Muscle of arm (tissue), 14 donors: ENCODE measurements at places on chromosomes 3 and 15.

DNA sequence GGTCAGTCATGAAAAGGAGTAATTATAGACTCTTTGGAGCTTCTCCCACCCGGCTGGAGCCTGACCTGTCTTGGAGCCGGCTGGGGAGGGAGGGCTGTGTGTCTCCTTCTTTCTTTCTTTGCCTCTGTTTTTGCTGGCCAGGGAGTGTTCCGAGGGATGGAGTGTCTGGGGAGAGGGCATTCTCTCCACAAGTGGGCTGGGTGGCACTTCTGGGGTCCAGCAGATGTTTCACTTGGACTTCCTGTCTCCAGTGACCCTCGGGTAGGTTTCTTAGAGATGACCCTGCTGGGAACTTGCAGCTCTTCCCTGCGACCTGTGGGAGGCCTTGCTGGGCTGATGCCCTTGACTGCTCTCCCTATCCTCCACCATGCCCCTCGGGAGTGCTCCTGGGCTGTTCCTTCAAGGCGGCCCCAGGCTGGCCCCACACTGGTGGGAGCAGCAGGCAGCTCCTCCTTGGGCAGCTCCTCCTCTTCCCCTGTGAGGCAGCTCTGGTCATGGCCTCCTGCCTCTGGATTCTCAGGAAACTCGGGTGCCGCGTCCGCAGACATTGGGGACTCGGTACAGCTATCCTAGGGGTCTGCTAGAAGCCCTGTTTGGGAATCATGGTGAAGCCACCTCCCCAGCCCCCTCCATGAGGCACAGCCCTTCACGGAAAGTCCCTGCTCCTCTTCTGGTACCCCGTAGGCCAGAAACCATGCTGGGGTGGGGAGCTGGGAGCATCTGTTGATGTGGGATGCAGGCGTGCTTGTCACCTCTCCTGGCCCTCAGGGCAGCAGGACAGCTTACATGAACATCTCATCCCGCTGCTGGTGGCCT, 44.9 kb downstream of the APBA2 start:
- no peak for DNase-seq

DNA sequence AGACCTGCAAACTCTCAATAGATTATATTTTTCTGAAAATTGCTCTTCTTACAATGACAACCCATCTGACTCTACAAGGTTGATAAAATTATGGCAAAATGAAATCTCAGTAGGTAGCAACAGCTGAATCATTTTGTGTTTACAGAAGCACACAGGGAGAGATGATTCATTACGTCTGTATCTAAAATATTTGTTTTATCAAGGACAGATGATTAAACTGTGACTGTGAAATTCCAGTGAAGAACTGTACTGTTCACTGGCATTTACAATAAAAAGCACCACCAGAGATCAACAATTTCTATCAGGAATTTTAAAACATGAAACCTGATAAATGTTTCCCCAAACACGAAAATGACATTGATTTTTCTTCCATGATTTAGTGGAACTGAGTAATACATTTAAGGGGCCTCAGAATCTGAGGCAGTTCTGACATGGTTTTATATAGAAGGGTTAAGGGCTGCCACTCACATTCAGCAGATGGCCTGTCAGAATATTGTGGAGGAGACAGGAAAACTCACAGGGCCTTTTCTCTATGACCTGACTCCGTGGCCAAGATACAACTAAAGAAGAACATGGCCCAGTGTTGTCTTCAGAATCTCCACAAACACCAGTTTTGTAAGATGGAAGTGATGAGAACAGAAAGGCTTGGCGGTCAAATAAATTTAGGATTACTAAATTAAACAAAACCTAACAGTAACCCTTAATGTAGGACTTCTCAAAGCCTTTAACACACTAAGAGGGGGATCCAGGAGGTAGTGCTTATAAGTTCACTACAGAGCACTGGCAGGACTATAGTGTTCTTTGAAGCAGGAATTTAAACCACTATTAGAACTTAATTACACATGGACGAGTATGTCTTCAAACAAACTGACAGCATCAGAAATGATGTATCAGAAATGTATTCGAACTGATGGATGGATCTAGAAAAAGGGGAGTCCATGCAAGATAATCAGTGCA, 25.9 kb downstream of the RAD18 start:
- DNase-seq = no peak

GRCh38 chr3:39644176-39644575, 165.2 kb upstream of the MYRIP start:
- no peak for DNase-seq

DNA sequence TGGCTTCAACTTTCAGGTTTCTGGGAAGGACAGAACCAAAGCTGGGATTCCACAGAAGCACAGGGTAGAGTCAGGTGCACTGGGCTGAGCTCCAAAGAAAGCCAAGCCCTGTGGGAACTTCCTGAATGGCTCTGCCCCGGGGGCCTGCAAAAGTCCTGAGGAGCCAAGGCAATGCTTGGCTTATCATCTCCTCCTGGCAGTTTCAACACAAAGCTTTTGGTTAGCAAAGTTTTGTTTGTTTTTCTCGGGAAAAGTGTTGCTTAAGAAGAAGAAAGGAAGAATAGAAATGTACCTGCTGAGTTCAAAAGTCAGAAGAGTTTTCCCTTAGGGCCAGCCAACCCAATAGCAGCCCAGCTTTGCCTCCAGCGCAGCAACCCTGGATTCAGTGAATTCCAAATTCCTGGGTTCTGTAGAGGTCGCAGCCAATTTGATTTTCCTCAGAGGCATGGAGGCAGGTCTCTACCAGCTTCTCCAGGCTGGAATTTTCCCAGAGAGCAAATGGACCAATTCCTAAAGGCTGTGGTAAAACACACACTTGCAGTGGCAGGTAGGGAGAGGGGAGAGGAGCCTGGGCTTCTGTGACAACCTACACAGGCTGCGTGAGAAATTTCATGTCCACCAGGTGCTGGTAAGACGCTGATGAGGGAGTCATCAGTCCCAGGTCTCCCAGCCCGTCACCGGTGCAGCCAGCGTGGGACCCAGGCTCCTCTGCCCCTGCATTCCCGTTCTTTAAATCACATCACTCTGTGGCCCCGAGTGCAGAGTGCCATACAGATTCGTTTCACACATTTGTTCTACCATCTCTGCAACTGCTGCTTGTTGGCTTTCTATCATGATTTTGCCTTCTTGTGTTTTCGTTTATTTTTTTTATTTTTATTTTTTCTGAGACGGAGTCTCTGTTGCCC, 54.3 kb upstream of the SNRPA1 start:
- DNase-seq = no peak

GRCh38 chr3:32392536-32393302, 1.1 kb downstream of the CMTM7 start:
- DNase-seq = peak; percentile 40

- DNase-seq = no peak
These were observed 8.0 kb downstream of the ESYT3 start for GRCh38 chr3:138442433-138442832.

GRCh38 chr15:85019815-85020590, 38.3 kb downstream of the PDE8A start:
- no peak for DNase-seq

- peak; percentile 70 for DNase-seq
These were observed 61.3 kb downstream of the UACA start for GRCh38 chr15:70701891-70702568.

DNA sequence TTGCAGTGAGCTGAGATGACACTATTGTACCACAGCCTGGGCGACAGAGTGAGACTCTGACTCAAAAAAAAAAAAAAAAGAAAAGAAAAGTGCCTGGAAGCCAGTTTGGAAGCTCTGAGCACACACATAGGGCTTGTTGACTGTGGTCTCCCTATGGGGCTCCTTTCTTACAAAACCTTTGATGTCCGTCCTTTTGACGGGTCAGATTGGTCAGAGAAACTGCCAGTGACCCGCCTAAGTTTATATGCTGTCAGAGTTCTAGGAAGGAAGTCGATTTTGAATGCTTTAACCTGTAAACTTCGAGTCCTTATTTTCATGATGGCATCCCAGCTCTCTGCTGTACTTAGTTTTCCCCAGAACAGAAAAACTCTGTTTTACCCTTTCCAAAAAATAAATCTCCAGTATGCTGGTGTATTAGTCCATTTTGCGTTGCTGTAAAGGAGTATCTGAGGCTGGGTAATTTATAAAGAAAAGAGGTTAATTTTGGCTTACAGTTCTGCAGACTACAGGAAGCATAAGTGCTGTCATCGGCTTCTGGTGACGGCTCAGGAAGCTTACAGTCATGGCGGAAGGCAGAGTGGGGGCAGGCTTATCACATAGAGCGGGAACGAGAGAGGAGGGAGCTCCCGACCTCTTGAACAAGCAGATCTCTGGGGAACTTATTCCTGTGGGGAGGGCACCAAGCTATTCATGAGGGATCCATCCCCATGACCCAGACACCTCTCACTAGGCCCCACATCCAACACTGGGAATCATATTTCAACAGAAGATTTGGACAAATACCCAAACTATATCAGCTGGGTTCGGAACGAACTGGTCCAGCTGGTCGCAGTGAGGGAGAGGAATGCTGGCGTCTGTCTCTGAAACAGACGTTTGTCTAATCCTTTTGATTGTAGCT, 72.3 kb downstream of the LMLN start:
- DNase-seq = peak; percentile 4

DNA sequence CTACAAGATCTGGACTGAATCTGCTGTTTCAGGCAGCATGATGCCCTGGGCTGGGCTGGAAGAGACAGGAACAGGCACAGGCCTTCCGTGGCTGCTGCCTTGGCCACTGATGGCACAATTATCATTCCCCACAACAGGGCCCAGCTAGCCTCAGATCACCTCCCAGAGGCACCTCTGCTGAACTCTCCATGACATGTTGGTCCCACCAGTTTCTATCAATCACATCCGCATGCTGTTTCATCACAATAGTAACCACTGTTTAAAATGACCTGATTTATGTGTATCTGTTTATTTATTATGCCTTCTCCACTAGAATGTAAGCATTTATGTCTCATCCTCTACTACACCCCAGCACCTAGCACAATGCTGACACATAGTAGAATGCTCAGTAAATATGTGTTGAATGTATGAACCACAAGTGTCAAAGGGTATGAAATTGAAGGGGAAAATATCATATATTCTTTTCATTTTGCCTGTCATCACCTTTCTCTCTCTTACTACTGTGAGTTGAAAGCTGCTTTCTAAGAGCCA, 32.7 kb upstream of the ZBTB38 start:
- no peak for DNase-seq

GRCh38 chr15:29986946-29987345, 95.8 kb upstream of the GOLGA8J start:
- no peak for DNase-seq

GRCh38 chr3:72973031-72973723, 23.4 kb upstream of the PPP4R2 start:
- DNase-seq = no peak

- no peak for DNase-seq
These were observed 835 bp downstream of the SEMA5B start for GRCh38 chr3:123026565-123027291.

- DNase-seq = no peak
These were observed 263.0 kb downstream of the ULK4 start for GRCh38 chr3:41698898-41699297.

DNA sequence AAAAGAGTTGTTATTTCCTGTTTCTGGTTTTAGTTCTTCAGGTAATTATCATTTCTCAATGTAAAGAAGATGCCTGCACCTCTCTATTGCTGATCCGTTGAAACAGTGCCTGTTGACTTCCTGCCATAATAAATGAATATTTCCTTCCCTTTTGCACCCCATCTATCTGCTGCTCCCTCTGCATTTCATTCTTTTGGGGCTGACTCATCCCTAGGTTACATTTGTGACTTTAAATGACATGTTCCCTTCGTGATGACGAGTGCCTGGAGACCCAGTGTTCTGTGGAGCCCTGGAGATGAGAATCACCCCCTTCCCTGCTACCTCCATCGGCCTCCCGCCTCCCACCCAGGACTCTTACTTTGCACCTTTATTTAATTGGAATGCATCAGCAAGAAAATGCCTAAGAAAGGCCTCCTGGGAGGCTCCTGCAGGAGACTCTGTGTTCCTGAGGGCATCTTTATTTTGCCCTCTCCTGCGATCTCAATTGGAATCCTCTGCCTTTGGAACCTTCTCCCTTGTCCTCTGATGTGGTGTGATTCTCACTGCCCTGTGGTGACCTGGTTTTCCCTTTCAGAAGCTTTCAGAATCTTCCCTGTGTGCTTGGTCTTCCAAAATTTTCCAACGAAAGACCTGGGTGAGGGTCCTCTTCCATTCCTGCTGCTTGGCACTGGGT, 13.7 kb downstream of the LRRK1 start:
- no peak for DNase-seq

GRCh38 chr3:71300951-71301393, 282.6 kb downstream of the FOXP1 start:
- DNase-seq = no peak

DNA sequence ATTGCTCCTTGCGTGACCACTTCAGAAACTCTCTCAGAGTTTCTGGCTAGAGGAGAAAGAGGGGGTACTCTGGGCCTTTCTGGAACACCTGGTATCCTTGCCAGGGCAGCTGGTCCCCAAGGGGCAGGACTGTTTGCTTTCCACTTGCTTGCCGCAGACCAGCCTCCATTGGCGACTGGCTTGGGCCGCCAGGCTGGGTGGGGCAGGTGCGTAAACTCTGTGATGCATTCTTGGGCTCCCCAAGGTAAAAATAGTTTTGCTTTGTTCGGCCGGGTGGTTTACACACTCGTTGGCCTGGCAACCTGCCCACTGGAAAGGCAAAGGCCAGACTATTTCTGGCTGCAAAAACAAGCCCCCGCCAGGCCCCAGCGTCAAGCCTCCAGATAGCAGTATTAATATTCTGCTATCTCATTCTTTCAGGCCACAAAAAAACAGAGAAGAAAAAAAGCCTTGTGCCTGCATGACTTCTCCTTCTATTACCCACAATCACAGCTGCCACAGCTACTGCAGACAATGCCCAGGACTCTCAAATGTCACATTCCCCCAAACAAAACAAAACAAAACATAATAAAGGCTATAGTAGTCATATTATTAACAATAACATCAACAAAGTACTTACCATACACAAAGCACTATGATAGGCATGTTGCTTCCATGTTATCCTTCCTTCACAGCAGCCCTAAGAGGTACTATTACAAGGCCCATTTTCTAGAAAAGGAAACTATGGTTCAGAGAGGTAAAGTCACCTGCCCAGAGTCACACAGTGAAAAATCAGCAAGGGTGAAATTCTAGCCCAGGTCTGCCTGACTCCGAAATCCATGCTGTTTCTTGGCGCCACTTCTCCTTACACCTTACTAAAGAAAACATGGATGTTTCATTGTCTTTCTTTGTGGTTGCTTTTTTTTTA, 14.0 kb upstream of the SSUH2 start:
- peak; percentile 48 for DNase-seq

GRCh38 chr15:67781907-67782690, 43.2 kb upstream of the SKOR1 start:
- DNase-seq = no peak

DNA sequence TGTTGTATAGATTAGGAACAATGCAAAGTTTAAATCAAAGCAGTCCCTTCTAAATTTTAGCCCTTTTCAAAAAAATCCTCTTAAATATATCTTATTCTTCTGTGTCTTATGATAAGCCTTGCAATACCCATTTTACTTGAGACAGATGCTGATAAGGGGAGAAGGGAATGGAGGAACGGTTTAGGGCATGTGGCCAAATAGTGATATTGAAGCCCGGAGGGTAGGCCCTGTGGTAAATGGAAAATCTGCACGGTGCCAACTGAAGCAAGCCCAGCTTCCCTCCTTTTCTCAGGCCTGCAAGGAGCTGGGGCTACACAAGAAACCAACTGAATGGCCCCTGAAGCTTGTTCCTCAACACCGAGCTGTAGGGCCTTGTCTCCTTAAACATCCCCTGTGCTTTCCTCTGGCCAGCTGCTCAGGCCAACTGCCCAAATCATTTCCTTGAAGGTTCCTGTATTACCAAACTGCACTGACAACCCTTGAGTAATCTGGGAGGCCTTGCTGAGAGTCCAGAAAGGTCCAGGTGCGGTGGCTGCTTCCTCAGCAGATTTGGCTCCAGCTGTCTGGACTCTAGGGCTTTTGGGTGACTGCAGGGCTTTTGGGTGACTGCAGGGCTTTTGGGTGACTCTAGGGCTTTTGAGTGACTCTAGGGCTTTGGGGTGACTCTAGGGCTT, 67.2 kb downstream of the NCEH1 start:
- DNase-seq = no peak
